RWPE2 (cell line): ENCODE measurements at places on chromosomes 4 and X.

DNA sequence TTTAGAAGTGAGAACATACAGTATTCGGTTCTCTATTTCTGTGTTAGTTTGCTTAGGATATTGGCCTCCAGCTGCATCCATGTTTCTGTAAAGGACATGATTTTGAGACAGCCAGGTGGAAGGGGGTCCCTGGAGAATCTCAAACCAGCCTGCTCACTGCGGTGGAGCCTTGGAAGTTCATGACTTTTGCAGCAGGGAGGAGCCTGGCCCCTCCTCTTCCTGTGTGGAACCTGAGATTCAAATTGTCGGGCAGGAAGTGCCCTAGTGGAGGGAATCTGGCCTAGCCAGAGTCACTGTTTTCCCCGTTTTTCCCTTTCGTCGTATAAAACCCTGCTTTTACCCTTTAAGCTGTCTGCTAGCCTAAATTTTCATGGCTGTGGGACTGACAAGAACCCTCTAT is 762.6 kb downstream of the PCDH18 start:
- DNase-seq: no peak

GRCh38 chr4:59969909-59970308 is 1230.2 kb upstream of the ADGRL3 start:
- no peak for DNase-seq

DNA sequence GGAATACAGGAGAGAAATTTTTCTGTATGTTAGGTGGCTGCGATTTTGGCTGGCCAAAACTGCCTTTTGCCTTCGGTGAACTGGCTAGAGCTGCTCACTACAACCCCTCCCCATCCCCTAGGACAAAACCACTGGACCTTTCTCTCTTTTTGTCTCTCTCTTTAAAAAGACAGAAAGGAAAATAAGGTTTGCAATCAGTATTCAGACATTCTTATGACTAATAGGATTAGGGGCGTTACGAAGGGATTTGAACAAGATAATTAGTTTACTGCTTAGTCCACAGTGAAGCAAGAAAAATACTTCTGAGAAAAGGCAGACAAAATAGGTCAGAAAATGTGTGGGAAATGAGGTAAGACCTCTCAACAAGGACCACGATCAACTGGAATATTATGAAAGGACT is 180.4 kb downstream of the SLIT2 start:
- DNase-seq: no peak

- DNase-seq: no peak
Observed at GRCh38 chrX:31715675-31716074, 643.8 kb upstream of the FTHL17 start.

- DNase-seq: no peak
Observed at GRCh38 chr4:82561786-82562563, at the start of gene TMEM150C. TMEM150C (minus strand) TSS chr4:82561988; CDS start chr4:82504657, 57,331 bp downstream.

DNA sequence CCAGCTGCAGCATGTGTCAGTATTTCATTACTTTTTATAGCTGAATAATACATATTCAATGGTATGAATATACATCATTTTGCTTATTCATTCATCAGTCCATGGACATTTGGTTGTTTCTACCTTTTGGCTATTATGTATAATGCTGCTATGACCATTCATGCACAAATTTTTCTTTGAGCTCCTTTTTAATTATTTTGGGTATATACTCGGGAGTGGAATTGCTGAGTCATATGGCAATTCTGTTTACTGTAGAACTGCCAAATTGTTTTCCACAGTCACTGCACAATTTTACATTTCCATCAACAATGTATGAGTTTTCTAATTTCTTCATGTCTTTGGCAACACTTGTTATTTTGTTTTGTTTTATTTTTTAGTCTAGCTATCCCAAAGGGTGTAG is 405.9 kb upstream of the PITX2 start:
- no peak for DNase-seq

DNA sequence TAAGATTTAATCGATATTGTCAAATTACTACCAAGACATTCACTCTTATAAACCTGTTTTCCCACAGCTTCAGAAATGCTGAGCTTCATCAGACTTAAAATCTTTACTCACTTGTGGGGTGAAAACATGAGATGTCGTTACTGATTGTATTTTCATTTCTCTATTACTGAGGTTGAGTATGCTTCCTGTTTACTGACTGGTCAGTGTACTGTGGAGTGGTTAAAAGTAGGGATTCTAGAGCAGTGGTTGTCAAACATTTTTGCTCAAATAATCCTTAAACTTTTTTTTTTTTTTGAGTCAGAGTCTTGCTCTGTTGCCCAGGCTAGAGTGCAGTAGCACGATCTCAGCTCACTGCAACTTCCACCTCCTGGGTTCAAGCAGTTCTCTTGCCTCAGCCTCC is 50.3 kb downstream of the NSUN7 start:
- no peak for DNase-seq

GRCh38 chr4:41000356-41000755 is 214.0 kb downstream of the APBB2 start:
- DNase-seq: no peak

DNA sequence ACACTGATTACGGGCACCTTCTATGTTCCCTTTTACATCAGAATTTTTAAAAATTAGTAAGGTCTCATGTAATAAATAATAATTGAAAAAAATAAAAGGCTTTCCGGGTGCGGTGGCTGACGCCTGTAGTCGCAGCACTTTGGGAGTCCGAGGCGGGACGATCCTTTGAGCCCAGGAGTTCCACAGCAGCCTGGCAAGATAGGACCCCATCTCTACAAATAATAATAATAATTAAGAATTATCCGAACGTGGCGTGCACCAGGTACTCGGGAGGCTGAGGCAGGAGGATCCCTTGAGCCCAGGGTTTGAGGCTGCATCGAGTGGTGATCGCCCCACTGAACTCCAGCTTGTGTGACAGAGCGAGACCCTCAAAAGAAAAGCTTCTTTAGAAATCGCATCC is 771 bp upstream of the LAMTOR3 start:
- no peak for DNase-seq

- DNase-seq: peak; percentile 73
Observed at GRCh38 chrX:1599791-1600405, 8.5 kb downstream of the AKAP17A start.

GRCh38 chr4:83208371-83209365 is 75.9 kb downstream of the COQ2 start:
- no peak for DNase-seq

GRCh38 chrX:45077748-45078424 is 122.8 kb downstream of the DIPK2B start:
- no peak for DNase-seq

DNA sequence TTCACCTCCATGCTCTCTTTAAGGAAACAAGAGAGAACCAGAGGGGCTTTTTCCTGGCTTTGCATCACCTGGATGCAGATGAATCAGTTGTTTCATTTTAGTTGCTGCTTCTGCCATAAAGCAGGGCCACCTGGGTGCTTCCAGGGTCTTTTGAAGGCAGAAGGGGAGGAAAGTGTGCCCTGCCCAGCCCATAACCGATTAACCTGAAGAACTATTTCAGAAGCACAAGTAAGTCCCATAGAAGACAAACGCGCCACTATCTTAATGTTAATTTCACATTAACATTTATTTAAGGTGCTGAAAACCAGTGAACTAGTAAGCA is 32.1 kb downstream of the IRF2 start:
- DNase-seq: no peak

DNA sequence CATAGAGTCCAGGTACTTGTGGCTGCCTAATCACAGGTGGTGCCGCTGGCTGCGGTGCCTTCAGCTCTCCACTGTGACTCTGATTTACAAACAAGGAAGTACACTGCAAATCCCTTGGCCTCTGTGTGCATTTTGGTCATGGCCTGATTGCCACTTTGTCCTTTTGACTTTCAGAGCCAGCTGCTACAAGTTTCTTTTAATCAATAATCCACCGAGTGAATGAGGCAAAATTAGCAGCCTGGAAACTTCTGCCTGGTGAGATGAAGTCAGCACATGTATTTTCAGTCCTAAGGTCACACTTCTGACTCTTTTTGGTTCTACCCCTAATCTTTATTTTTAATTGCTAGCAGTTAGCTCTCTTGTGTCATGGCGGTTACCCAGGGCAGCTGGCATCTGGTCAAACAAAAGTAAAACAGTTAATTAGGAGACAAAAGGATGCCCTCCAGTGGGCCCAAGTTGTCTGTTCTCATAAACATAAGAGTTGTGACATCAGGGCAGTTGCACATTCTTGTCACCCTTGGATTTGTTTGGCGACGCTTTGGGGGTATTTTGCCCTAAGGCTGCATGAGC is 62.3 kb upstream of the LNX1 start:
- DNase-seq: no peak

DNA sequence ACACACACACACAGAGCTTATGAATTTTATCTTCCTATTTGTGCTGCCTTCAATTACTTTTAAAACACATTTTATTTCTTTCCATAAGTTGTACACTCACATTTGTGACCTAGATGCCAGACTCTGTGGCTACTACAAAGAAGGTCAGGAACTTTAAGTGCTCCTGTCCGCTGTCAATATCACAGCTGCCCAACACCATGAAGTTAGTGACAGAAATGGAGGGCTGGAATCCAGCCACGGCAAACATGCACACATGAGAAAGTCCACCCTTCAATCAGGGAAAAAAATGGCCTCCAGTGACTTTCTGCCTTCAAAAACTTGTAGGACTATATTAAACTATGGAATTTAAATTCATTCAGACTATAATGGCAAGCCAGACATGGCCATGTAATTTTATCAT is 334.4 kb upstream of the FSTL5 start:
- no peak for DNase-seq

GRCh38 chr4:147582386-147583060 is 34.7 kb upstream of the TMEM184C start:
- DNase-seq: peak; percentile 83

DNA sequence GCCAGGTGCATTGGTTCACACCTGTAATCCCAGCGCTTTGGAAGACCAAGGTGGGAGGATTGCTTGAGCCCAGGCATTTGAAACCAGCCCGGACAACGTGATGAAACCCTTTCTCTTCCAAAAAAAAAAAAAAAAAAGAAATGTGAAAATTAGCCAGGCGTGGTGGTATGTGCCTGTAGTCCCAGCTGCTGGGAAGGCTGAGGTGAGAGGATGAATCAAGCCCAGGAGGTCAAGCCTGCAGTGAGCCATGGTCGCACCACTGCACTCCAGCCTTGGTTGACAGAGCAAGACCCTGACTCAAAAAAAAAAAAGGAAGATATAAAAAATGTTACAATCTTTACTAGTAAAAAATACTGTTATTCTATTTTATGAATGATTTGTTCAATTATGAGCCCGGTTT is 5.9 kb downstream of the FAM199X start:
- no peak for DNase-seq

- no peak for DNase-seq
Observed at GRCh38 chr4:55382488-55383003, 13.2 kb upstream of the TMEM165 start.

DNA sequence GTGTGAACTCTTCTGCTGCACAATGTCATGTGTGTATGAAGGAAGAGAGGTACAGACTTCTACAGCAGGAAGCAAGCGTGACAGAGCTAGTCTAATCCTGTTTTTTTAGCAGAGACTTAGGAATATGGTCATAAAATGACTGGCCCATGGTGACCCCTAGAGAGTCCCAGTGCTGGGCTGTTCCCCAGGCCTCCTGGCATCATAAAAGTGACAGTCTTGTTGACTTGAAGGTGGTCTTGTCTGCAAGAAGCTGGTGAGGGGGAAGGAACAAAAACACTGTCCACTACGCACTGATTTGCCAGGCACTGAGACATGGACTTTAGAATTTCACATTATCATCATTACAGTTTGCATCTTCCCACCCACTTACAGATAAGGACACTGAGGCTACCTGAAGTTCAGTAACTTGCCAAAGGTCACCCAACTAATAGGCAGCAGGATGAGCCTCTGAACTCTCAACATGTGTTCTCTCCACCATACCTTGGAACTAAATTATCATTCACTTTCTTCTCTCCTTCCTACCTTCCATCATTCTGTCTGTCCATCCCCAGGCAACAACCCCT is 63.0 kb downstream of the HADH start:
- DNase-seq: no peak

- no peak for DNase-seq
Observed at GRCh38 chrX:24014388-24015018, 12.5 kb downstream of the KLHL15 start.

- no peak for DNase-seq
Observed at GRCh38 chrX:71017396-71017939, 50.7 kb downstream of the SNX12 start.

GRCh38 chr4:139907001-139907809 is 241.6 kb downstream of the MGST2 start:
- no peak for DNase-seq
